ENCODE measurements at places on chromosomes 5 and 9.

- DNase-seq: no peak
Observed at GRCh38 chr5:144697847-144698262, 527.2 kb downstream of the KCTD16 start.

- DNase-seq: no peak
Observed at GRCh38 chr5:141780952-141781781, 97.0 kb downstream of the PCDH1 start.

- peak; percentile 19 for DNase-seq
Observed at GRCh38 chr9:131732061-131732526, 7.8 kb downstream of the RAPGEF1 start.

DNA sequence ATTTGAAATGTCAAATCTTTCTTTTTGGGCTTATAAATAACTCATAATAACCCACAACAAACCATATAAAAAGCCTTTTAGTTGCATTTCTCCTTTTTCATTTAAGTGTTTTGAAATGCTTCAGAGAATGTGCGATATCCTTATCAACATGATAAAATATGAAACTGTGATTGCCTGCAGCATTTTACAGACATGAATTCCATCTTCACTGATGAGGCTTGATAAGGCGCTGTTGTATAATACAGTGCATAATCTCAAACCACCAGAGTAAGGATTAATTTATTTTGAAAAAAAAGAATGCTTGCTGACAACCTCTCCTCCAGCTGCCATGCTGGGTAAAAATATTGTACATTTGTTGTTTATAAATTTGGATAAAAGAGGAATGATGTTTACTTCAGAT is 216.8 kb downstream of the PBX3 start:
- no peak for DNase-seq

DNA sequence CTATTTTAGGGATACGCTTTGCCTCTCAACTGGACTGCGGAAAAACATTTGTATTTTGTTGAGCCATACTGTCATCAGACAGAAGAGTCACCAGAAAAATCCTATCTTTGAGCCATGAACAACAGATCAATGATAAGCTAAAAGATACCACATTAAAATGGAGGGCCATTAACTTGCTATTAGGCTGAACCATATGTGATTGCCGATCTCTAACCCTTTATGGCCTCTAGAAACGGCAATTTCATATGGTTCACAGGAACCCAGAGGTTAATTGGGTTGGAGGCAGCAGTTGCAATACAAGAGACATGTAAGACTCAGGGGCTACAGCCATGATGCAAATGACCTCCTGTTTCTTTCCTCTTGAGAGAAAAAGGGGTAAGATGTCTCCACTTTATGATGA is 69.8 kb downstream of the MYO10 start:
- DNase-seq: no peak

DNA sequence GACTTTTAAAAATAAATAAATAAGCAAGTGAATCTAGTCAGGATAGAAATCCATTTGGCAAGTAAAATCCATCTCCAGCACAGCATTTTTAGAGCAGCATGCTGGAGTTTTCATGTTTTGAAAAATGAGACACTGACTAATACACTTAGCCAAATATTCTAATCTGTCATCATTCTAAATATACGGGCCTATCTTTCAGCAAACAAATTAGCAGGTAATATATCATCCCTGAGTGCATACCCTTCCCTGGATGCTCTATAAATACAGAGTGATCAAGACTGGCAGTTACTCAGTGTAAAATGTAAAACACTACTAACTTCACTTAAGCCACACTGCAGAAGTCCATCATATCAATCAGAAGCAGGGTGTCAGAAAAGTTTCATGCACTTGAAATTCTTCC is 58.4 kb downstream of the MLLT3 start:
- DNase-seq: no peak

- no peak for DNase-seq
Observed at GRCh38 chr5:83931969-83932368, 211.3 kb upstream of the HAPLN1 start.

GRCh38 chr5:163497315-163497714 is 8.1 kb upstream of the MAT2B start:
- no peak for DNase-seq

DNA sequence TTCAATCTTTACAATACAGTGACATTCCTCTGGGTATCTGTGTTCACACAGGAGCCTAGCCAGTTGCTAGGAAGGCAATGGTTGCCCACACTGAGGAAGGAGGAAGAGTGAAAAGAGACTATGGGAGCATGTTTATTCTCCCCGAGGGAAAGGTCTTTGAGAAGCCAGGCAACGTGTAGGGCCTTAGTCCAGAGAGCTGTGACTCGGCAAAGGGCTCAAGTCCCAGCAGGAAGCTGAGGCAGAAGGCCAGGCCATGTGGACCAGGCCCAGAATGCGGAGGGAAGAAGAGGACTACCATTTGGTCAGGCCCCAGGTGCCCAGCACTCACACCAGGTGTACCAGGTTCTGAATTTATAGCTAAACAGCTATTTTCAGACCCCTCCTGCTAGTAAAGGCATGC is 136.6 kb upstream of the DMAC1 start:
- DNase-seq: no peak

GRCh38 chr5:51961154-51961562 is 577.9 kb downstream of the ISL1 start:
- no peak for DNase-seq

DNA sequence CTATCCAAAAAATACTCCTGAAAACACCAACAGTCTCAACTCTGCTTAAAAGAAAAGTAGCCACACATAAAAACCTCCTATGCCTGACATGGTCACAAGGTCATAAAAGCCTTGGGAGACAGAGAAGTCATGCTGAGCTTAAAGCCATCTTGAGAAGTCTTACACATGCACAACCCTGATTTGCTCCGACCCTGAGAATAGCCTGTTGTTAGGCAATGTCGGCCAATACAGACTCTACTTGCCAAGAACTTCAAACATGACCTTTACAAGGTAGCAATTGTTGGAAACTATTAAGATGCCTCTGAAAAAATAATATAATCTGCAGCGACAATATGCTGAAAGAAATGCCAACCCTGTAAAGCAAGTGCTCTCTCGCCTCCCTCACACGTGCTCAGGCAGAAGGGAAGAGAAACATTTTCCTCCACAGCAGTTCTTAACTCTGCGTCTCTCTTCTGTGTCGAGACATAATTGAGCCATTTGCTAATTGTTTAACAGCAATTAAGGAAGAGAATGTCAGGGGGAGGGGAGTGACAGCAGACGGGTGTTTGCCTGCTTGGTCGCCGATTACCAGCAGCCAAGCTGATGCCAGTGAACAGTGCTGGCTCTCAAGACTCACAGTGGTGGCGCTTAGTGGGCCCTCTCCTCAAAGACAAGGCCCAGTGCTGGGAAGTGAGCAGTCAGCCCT is 393.6 kb downstream of the SPOCK1 start:
- DNase-seq: no peak

GRCh38 chr9:72352911-72353388 is 12.1 kb downstream of the ZFAND5 start:
- no peak for DNase-seq

DNA sequence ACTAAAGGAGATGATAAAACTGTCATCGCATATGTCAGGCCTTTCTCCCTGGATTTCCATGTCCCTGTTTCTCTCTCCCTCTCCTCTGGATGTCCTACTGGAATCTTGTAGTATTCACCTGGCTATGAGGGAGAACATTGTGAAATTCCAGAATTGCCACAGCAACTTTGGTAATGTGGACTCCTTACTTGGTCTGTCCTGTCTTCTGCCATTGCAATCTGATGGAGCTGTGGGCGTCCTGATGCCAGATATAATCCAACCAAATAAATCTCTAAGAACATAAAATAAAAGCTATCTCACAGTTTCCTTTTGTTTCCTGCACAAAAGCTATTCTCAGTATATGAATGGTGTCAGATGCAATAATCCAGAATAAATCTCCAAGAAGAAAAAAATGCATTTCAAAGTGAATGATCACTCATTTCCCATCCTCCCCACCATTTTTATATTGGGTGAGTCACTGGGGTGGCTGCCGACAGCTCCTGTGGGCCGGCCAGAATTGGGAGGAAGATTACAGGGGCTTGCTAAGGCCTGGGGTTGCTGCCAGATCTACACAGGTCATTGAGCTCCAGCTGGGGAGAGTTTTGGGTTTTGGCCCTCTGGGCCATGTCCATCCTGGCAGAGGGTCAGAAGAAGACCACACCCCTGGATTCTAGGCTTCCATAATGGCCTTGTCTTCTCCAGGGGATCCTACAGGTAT is 160.7 kb upstream of the PITX1 start:
- DNase-seq: no peak

GRCh38 chr9:70602321-70603019 is 188.0 kb upstream of the KLF9 start:
- peak; percentile 85 for DNase-seq

GRCh38 chr5:151676719-151677118 is 10.0 kb downstream of the SPARC start:
- no peak for DNase-seq

DNA sequence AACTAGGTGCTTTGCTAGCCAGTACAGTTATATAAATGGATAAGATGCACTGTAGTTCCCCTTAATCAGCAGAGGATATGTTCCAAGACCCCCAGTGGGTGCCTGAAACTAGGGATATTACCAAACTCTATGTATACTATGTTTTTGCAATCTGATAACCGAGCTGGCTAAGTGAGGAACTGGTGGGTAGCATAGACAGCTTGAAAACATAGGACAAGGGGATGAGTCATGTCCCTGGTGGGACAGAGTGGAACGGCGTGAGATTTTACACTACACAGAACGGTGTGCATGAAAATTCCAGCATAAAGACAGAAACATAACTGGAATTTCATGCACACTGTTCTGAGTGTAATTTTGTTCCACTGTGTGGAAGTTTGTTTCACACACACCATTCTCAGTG is 86.9 kb downstream of the BASP1 start:
- DNase-seq: peak; percentile 25

- no peak for DNase-seq
Observed at GRCh38 chr5:72167804-72168203, 60.5 kb downstream of the MAP1B start.

All from hematopoietic multipotent progenitor cell treated with erythropoietin and hydrocortisone succinate and interleukin-3 and kit ligand, for 4 days (in vitro differentiated cells).